ENCODE measurements at places on chromosomes 12 and 14.

GRCh38 chr12:31000751-31001150 lies 72.9 kb upstream of the DDX11 start:
- no peak for DNase-seq

- no peak for DNase-seq
Measured at GRCh38 chr12:109983432-109984142, 12.6 kb downstream of the GIT2 start.

DNA sequence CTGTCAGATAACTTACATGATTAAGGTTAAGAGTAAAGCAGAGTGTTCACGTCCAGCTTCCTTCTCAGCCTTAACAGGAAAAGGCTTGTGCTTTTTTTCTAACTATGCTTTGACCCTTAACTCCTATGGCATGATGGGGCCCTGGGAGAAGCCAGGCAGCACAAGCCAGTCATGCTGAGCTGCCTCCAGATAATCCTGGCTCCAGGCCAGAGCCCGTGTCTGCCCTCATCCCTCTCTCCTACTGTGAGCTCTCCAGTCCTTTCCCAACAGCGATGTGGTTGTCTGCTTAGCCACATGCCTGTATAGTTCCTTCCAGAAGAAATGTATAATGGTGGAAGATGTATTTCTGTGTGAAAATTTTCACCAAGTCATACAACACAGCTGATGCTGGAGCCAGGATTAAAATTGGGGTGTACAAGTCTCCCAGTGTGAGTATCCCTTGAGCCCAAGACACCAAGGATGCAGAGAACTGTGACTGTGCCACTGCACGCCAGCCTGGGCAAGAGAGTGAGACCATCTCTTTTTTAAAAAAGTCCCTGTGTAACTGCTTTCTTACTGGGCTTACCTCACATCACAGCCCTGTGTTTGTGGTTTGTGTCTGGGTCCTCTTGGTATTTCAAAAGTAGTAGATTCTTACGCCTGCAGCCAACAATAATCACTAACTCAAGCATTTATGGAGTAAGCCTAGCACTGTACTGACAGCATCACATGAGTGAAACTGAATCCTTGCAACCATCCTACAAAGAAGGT lies 7.9 kb upstream of the ITFG2 start:
- peak; percentile 78 for DNase-seq

- peak; percentile 46 for DNase-seq
Measured at GRCh38 chr14:63563370-63564026, 20.3 kb upstream of the PPP2R5E start.

DNA sequence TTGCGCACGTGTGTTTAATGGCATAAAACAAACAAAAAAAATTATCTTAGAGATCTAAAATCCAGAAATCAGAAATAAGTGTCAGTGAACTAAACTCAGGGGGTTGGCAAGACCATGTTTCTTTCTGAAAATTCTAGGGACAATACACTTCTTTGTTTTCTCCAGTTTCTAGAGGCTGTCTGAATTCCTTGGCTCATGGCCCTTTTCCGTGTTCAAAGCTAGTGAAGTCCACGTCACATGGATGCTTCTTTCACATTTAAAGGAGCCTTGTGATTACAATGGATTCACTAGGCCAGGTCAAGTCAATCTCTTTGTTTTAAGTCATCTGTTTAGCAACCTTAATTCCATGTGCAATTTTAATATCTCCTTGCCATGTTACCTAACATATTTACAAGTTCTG lies 22.4 kb downstream of the SLCO1B3 start:
- DNase-seq: no peak

DNA sequence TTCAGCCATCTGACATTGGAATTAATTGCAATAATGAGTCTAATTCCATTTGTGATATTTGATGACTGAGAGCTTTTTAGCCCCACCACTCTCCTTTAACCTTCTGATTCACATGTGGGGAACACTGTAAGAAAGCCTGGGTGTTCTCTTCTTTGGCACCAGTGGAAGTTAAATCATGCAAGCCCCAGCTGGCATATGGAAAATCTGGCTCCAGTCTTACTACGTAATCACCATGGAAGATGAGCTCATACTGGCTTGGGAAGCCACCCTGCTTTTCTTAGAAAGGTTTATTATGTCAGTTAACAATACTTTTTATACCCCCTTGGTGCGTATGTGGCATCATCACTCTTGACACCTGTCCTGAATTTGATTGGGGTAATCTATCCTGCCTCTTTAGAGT lies 479.3 kb downstream of the SLC16A7 start:
- DNase-seq: no peak

DNA sequence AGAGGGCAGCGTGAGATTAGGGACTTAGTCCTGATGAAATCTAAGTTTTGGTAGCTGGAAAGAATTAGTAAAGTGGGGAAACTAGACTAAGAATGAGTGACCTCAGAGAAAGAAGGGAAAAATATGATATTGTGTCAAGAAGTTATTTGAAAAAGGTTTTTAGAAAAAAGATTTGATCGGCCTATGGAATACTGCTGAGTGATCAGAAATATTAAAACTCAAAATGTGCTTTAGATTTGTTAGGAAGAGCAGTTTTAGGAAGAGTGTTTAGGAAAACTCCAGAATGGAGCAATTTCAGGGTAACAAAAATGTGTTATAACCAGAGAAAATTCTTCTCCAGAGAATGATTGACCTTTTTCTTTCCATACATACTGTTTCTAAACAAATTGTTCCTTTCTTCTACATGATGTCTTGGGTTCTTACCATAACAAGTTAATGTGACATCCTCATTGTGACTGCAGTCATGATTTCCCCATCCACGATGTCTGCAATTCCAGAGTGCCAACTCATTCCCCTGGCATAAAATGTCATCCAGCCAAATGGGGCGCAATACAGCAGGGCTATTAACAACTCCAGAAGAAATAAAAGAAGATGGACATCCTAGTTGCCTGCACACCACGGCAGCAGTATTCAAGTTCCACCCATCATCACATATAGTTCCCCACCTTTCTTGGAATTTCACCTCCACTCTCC lies 11.8 kb downstream of the CD163L1 start:
- DNase-seq: no peak

- DNase-seq: no peak
Measured at GRCh38 chr12:6763380-6763779, 2.8 kb upstream of the PTMS start.

DNA sequence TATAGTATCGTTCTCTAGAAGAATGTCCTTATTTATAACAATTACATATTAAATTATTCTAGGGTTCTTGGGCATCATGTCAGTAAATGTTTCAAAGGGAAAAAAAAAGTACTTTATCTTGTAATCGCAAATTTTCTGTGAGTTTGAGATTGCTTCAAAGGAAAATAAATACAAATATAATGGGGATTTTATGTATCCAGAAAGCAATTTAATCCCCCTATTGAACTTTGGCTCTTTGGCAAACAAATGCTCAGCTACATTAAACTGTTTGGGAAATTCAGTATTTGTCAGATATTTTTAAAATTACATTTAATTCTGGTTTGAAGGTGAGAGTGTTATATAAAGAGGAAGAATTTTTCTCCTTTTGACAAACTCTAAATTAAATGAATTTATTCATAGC lies 8.0 kb downstream of the ACSS3 start:
- DNase-seq: no peak

GRCh38 chr12:99959549-99960170 lies 25.1 kb downstream of the ANKS1B start:
- no peak for DNase-seq

DNA sequence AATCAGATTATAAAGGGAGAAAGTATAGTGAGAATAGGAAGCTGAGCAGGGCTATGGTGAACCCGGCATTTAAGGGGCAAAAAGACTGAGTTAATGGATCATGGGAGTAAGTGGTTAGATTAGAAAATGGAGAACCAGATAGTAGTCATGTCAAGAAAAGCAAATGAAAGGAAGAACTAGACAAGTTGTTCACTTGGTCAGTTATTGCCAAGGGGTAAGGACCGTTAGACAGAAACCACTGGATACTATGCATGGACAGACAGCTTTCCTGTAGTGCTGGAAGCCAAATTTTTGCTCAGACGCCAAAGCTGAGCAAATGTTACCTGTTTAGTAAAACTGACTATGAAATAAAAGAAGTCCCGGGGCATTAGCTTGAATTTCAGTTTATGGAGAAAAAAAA lies 3.8 kb downstream of the LIMA1 start:
- no peak for DNase-seq

- no peak for DNase-seq
Measured at GRCh38 chr12:18683327-18684013, 54.3 kb downstream of the PLCZ1 start.

GRCh38 chr12:6378709-6379472 lies 3.5 kb upstream of the SCNN1A start:
- DNase-seq: no peak

DNA sequence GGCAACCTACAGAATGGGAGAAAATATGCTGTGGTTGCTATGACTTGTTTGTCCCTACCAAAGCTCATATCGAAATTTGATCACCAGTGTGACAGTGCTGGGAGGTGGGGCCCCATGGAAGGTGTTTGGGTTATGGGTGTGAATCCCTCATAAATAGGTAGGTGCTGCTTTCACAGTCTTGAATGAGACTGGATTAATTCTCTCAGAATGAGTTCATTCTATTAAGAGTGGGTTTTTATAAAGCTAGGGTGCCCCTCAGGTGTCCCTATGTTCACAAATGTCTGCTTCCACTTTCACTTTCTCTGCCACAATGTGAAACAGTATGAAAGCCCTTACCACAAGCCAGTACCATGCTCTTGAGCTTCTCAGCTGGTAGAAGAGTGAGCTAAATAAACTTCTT lies 133.5 kb downstream of the CPNE8 start:
- no peak for DNase-seq

- no peak for DNase-seq
Measured at GRCh38 chr14:82431031-82431430, 897.4 kb upstream of the SEL1L start.

DNA sequence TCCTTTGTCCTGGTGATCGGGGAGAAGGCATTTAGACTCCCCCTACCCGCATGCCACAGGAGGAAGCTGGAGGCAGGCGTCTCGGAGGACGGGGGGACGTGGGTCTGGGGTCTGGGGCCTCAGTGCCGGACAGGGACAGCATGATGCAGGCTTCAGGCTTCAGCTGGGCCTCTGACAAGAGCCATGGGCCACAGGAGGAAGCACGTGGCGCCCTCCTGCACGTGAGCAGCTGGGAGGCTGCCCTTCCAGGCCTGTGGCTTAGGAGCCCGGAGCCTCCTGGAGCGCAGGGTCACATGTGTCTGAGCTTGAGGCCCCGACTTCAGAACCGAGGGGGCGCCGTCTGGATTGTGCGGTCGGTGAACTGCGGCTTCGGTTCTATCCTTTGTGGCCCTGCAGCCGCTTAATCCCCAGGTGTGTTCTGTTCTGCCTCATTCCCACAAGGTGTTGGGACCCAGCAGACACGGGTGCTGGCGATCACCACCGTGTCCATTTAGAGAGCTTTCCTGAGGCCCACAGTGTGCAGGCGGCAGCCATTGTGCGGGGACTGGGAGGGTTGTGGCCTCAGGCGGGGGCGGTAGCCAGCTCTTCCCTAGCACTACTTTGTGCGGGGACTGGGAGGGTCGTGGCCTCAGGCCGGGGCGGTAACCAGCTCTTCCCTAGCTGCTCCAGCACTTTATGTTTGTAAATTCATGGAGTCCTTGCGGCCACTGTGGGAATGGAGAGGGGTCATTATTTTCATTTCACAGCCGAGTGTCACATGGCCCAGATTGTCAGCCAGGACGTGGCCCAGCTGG lies 150.2 kb downstream of the ADGRD1 start:
- no peak for DNase-seq

DNA sequence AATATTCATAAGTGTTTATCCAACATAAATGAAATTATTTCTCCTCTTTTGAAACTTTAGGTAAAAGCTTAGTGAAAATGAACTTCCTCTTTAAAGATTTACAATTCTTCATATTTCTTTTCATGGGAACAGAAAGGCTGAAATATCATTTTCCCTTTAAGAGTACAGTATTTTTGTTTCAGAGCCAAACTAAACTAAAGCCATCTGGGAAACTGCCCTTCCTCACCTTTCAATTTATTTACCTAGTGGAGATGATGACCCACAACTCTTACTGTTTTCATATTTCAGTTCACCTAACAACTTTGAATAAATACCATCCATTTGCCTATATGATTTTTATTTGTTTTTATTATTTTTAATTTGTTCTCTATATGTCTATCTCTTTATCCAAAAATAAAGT lies 105.4 kb downstream of the ALX1 start:
- no peak for DNase-seq

GRCh38 chr12:105409279-105409678 lies 78.8 kb downstream of the C12orf75 start:
- DNase-seq: no peak

- no peak for DNase-seq
Measured at GRCh38 chr12:6569312-6569711, 1.2 kb upstream of the NOP2 start.

GRCh38 chr12:110688446-110689280 lies at the start of gene HVCN1:
HVCN1 (minus strand) TSS chr12:110689115; CDS start chr12:110683245, 5,870 bp downstream.
- DNase-seq: no peak

DNA sequence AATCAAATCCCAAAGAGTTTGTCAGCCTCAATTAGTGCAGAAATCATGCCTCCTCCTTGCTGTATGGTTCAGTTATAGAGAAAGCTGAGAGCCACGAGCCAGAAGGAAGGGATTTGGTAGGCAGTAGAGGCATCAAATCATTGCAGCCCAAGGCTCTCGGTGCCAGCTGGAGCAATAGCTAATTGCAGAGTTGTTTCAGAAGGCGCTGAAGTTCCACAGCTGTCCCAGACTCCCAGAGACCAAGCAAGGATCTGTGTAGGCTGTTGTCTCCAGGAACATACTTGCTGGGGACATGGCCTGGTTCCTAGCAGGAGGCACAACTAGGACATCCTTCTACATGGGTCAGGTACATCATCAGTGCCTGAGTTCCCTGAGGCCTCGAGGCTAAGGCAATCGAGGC lies 80.4 kb upstream of the WSCD2 start:
- no peak for DNase-seq

DNA sequence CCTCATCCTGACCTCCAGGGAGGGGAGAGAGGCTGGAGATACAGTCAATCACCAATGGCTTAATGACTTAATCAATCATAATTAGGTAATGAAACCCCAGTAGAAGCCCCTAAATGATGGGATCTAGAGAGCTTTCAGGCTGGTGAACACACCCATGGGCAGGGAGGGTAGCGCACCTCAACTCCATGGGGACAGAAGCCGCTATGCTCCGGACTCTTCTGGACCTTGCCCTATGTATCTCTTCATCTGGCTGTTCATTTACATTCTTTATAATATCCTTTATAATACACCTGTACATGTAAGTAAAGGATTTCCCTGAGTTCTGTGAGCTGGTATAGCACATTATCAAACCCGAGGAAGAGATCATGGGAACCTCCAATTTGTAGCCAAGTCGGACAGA lies 205.9 kb downstream of the STXBP6 start:
- no peak for DNase-seq

- DNase-seq: no peak
Measured at GRCh38 chr14:100911665-100912316, 8.3 kb upstream of the RTL1 start.

- no peak for DNase-seq
Measured at GRCh38 chr14:52073251-52073650, 4.4 kb upstream of the NID2 start.
